D341Med (cell line): ENCODE measurements at places on chromosomes 5 and 9.

GRCh38 chr5:103166706-103167105, 46.6 kb downstream of the PPIP5K2 start:
- no peak for DNase-seq

- no peak for DNase-seq
Observed at GRCh38 chr9:136231478-136232297, 13.9 kb downstream of the QSOX2 start.

DNA sequence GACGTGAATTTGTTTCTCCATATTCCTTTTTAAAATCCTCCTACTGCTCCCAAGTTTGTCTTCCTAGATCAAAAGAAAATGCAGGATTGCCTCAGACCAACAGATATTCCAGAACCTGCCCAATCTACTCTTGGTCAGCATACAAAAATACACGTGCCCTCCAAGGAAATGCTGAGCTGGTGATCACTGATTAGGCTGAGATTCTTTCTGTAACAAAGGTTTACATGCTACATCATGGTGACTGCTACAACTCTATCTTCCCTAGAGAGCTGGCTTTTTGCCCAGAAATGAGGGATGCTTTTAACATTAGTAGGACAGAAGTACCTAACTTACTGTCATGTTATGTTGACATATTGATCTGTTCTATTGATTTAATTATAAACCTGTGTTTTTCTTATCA, 35.5 kb downstream of the OR2Y1 start:
- no peak for DNase-seq

- no peak for DNase-seq
Observed at GRCh38 chr5:93997562-93997961, 256.2 kb upstream of the POU5F2 start.

- no peak for DNase-seq
Observed at GRCh38 chr9:133794016-133794760, 56.0 kb upstream of the SARDH start.

DNA sequence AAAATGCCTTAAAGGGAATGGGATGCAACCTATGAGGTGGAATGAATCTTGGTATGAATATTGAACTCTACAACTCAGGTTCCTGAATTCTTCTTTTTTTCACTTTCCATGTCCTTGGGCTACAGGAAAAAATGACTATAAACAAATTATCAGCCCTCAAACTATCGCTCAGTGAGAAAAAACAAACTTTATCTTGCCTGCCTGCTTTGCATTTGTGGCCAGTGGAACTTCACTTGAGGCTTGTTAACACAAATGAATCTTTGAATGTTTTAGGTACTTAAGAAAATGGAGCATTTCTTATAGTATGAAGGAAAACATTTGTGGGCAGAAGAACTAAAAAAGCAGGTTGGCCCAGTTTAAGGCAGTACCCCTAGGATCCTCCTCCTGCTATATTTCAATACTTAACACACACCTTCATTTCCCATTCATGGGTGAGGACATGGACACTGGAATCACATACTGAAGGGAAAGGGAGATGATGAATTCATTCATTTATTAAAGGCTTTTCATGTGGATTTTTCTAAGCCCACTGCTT, 34.1 kb downstream of the ELOVL7 start:
- no peak for DNase-seq

- DNase-seq: no peak
Observed at GRCh38 chr9:6562871-6563430, 82.6 kb downstream of the GLDC start.

DNA sequence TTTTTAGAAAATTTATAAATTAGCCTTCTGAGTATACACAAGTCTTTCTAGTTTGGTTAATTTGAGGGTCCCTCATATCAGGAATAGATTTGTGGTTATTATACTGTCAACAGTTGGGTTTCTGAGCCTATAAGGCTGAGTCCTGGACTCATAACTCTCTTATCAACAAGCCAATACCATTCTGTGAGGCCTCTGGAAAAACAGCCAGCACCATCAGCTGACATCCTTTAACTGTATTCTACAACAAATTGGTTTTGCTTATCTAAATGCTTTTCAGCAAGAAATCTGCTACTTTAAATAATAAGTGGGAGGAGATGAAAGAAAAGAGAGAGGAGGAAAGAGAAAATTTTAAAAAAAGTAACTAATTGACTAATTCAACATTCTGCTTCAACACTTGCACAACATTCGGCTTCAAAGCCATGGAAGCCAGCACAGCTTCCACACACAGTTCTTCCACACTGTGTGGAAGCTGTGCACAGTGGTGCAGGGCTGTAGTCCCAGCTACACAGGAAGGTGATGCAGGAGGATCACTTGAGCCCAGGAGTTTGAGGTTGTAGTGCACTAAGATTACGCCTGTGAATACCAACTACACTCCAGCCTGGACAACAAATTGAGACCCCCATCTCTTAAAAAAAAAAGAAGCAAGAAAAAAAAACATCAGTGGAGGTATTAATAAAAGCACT, 84.5 kb downstream of the UBAP2 start:
- DNase-seq: no peak
